ENCODE measurements at places on chromosomes 4 and X.

GRCh38 chr4:88761861-88762523, 64.4 kb upstream of the NAP1L5 start:
- DNase-seq = no peak

DNA sequence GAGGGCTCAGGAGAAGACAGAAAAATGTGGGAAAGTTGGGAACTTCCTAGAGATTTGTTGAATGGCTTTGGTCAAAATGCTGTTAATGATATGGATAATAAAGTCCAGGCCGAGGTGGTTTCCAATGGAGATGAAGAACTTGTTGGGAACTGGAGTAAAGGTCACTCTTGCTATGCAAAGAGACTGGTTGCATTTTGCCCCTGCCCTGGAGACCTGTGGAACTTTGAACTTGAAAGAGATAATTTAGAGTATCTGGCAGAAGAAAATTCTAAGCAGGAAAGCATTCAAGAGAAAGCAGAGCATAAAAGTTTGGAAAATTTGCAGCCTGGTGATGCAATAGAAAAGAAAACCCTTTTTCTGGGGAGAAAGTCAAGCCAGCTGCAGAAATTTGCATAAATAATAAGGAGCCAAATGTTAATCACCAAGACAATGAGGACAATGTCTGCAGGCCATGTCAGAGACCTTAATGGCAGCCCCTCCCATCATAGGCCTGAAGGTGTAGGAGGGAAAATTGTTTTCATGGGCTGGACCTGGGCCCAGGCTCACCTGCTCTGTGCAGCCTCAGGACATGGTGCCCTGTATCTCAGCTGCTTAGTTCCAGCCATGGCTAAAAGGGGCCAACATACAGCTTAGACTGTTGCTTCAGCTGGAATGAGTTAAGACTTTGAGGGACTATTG, 203.8 kb downstream of the RELL1 start:
- DNase-seq = no peak

DNA sequence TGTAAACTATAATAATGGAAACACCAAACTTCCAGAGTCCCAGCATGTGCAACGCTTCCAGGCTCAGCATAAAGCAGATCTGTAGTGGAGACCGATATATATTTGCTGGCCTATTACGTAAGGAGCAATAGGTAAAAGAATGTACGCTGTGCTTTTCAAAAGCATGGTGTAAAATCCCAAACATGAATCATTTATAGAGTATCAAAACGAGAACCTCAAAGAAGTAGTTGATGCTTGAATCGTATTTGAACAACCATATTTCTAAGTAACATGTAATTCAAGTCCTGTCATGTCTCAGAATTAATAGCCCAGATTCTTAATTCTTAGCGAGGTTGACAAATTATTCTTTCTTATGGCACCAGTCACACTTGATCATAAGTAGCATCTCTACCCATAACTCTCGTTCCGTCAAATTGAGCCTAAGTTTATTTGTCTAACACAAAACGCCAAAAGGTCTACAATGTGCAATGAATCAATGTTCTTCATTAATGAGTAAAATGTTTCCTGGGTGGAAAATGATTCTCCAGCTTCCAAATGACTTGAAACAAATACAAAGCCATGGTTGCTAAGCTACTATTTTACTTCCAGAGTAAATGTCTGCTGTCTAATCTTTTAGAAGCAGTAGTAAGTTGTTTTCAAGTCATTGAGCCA, 811.5 kb upstream of the FRG1 start:
- DNase-seq = no peak

DNA sequence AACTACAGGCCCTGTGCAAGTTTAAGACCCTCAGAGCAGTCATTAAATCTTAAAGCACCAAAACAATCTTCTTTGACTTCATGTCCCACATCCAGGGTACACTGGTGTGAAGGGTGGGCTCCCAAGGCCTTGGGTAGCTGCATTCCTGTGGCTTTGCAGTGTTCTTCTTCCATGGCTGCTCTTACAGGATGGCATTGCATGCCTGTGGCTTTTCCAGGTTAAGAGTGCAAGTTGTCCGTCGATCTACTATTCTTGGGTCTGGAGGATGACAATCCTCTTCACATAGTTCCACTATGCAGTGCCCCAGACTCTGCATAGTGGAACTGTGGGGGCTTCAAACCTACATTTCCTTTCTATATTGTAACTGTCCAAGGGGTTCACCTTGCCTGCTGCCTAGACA, 494.5 kb downstream of the CFAP47 start:
- DNase-seq = no peak

GRCh38 chrX:68652326-68653170, 5.1 kb downstream of the STARD8 start:
- DNase-seq = no peak

DNA sequence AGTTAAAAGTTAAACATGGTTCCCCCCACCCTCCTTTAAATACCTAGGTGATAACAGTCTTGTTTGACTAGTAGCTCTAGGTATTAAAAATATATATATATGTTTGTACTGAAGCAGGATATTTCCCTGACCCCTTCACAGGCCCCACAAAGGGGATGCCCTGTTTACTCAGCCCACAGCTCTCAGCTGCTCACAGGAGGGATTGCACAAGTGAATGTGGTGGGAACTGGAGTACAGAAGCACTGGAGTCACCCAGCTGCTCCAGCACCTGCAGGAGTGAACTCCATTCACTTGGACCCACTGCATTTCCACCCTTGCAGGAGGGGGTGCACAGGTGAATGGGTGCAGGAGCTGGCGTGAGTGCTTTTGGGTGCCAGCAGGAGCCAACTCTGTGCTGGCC, 99.3 kb upstream of the TLR3 start:
- no peak for DNase-seq

DNA sequence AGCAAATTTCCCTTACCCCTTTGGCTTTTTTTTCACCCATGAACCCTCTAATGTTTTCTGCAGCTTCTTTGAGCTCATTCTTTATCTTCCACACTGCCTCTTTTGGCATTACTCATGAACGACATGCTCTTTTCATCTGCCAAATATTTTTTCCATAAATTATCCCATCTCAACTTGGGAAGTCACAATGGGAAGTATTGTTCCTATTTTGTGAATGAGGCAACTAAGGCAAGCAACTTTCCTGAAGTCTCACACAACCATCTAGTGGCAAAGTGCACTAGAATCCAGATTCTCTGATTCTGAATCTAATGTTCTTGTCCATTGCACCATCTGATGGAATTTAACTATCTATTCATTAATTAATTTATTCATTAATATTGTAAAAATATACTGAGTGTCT, 625 bp downstream of the RTL9 start:
- no peak for DNase-seq

- DNase-seq = peak; percentile 25
Measured at GRCh38 chrX:22365460-22365859, 92.7 kb downstream of the CBLL2 start.

DNA sequence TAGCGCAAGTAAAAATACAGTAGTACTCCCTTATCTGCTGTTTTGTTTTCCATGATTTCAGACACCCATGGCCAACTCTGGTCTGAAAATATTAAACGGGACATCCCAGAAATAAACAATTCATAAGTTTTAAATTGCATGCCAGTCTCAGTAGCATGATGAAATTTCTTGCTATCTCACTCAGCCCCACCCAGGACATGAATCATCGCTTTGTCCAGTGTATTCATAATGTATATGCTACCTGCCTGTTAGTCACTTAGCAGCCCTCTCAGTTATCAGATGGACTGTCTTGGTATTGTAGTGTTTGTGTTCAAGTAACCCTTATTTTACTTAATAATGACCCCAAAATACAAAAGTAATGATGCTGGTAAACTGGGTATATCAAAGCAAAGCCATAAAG, 158.2 kb upstream of the DDIT4L start:
- peak; percentile 16 for DNase-seq

DNA sequence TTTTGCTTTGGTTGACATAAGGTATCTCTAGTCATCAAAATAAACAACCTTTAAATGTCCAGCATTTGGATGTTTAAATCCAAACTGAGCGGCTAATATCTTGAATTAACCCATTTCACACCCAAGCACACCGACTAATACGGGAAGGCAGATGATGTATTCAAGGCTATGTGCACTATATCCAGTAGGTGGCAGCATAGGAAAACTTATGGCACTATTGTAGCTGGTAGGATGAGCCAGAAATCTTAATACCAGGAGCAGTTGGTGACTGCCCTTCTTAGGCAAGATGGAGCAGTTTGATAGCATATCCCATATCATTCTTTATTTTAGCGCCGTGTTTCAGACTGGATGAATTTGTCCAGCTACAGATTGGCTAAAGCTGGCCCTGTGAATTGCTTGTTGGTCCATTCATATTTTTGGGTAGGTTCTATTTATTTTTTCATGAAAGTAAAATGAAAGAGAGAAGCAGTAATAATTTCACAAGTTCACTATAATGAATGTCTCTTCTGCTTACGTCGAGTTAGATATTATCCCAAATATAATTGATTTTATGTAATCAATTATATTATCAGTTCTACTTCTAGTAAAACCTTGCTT, 24.4 kb downstream of the UCHL1 start:
- DNase-seq = peak; percentile 91

DNA sequence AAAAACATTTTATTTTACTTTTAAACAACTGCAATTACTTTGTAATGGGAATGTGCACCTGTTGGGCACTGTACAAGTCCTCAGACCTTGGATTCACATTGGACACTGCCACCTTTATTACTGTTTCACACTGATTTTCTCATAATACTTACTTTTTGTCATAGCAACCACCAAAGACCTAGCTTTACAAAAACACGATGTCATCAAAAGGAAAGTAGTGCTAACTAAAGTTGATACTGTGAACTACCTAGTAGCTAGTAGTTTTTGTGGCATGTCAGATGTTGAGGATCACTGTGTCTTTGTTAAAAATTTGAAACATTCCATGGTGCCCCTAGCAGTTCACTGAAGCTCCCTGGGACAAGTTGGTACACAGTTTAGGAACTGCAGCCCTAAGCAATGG, 62.9 kb upstream of the HOPX start:
- DNase-seq = no peak

DNA sequence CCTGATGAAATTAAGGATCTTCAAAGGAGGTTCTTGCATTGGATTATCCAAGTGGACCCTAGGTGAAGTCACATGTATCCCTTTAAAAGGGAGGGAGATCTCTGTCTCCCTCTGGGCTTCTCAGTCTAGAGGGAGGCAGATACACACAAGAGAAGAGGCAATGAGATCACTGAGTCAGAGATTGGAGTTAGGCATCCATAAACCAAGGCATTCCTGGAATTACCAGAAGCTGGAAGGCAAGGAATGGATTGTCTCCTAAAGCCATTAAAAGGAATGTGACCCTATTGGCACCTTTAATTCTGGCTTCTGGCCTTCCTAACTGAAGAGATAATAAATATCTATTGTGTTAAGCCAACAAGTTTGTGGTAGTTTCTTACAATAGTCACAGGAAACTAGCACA, 383.2 kb downstream of the PACRGL start:
- no peak for DNase-seq

DNA sequence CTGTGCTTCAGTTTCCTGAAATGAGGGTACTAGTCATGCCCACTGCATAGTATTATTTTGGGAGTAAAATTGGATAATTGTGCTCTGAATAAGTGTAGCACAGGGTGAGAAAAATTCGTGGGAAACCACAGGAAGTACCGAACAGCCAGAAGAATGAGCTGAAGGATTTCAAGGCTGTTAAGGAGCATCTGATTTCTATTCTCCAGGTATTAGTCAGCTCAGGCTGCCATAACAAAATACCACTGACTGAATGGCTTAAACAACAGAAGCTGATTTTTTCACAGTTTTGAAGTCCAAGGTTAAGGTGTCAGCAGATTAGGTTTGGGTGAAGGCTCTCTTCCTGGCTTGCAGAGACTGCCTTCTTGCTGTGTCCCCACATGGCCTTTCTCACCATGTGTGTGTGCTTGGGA, 41.9 kb downstream of the WWC2 start:
- no peak for DNase-seq

GRCh38 chr4:73520821-73521220, 39.3 kb downstream of the AFM start:
- no peak for DNase-seq

DNA sequence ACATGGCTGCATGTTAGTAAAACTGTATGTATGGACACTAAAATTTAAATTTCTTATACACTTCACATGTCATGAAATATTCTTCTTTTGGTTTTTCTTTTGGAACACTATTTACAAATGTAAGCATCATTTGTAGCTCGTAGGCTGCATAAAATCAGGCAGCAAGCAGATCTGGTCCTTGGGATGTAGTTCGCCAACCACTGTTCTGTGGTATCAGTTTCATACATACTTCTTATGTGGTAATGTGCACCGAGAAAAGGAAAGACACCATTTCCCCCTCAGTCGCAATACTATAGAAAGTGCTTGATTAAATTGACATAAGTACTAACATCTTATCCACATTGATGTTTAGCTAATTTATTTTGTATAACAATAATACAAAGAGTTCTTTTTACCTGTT, 274.4 kb upstream of the VCX start:
- no peak for DNase-seq

DNA sequence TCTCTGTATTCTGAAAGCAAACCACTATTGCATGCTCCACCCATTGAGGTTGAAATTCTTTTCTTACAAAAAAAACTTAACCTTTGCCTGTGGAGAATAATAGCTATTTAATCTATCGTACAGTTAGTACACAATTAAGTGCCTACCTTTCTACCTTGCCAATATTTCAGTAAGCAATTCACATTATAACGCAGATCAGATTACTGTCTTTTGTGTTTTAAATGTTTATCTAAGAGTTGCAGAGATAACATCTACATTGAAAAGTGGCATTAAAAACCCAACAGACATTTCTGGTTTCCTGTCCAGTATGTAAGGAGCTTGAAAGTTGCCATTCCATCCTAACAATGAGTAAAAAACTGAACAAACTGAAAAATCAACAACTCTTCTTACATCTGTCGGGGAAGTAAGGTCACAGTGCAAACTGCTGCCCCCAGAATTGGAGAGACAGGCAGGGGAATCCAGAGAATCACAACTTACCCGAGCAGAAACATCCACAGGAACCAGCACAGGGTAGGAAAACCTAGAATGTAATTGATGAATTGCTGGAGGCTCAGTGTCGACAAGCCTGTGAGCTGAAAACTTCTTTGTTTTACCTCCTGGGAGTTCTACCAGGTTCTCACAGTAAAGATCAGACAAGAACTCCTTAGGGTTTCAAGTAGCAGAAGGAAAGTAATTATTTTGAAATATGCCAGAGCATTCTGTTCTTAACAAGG, 27.3 kb upstream of the ACSL4 start:
- DNase-seq = no peak

- no peak for DNase-seq
Measured at GRCh38 chr4:159374749-159375530, 272.1 kb downstream of the RAPGEF2 start.

- peak; percentile 44 for DNase-seq
Measured at GRCh38 chrX:153599192-153600031, 473 bp upstream of the CCNQ start.

DNA sequence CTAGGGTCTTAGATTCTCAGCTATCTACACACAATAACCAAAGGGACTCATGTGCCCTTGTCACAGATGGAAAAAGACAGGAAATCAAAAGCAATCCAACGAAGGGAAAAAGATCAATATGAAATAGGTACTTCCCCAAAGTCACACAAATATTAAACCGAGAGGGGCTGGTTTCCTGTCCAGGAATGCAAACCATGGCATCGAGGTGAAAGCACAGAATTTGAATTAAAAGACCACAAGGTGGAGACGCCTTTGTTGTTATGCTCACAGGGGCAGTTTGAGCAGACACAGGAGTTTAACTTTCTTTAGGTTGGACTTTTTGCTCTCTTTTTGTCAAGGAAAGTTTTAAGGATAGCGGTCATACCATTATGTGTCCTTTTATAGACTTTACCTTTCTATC, 14.3 kb downstream of the H2BW1 start:
- no peak for DNase-seq
